ENCODE measurements at places on chromosomes 4 and X.
A peak's percentile ranks its signal among the peaks of the same experiment; 100 is the strongest.

DNA sequence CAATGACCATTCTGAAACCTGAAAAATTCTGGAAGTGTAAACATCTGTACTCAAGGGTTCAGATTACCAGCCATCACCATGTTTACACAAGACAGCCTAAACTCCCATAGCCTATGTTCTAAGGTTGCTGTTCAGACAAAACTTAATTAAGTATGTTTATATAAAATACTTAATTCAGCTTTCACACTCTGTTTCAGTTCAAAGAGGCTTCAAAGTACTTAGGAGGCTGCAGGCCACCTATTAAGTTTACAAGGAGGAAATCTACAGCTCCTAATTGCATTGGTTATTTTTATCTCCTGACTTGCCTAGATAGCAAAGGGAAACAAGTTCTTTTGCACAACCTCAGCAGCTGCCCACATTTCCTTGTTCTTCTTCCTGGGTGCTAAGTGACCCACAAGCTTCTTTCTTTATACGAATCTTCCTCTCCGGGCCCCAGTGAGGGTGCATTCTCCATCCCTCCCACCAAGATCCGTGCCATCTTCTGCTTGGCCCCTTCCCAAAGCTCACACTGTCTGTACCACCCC lies 2.0 kb downstream of the GAK start:
- no peak for DNase-seq

DNA sequence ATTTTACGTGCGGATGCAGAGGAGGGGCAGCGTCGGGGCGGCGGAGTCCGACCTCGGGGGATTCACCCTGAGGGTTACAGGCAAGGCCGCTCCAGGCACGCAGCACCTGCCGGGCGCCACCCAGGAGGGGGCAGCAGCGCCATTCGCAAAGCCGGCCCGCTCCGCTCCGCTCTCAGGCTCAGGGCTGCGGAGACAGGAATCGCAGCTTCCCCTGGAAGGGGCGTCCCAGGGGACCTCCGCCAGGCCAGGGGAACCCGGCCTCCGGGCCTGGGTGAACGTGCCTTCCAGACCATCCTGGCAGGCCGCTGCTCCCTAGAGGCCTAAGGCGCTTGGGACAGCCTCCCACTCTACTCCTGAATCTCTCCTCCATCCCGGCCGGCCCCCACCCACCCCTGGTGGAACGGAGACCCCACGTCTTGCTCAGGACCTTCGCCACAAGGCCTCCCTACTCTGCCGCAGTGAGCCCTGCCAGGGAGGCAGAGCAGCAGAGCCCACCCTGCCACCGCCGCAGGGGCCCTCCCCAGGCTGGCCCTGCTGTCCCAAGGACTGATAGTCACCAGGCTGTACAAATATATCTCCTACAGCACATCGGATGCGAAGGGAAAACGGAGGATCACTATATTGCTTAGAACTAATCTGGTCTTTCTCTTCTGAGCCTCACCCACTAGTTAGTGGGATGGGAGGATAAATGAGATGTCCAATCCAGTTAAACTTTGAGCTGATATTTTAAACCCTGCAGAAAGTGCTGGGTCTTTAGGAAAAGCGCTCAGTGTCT lies 115.0 kb downstream of the SMIM20 start:
- DNase-seq = peak; percentile 52

DNA sequence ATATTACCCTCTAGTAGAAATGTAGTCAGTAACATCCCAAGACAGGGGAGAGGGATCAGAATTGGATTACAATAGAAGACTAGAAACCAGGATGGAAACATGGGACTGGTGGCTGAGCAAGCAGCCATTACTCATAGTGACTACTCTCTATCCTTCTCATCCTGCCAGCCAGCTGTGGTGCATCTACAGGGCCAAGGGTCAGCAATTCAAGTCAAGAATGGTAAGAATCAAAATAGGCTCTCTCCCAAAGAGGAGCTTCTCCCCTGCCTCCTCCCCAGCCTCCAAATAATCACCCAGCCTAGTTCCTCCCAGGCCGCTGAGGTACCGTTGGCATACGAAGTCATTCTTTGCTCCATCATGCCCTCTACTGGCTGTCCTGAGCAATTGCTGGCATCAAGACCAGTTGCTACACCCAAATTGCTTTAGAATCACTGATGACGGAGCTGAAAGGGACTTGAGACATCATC lies 19.4 kb downstream of the AWAT2 start:
- DNase-seq = no peak

GRCh38 chr4:133000012-133000411 lies 149.1 kb upstream of the PCDH10 start:
- no peak for DNase-seq

DNA sequence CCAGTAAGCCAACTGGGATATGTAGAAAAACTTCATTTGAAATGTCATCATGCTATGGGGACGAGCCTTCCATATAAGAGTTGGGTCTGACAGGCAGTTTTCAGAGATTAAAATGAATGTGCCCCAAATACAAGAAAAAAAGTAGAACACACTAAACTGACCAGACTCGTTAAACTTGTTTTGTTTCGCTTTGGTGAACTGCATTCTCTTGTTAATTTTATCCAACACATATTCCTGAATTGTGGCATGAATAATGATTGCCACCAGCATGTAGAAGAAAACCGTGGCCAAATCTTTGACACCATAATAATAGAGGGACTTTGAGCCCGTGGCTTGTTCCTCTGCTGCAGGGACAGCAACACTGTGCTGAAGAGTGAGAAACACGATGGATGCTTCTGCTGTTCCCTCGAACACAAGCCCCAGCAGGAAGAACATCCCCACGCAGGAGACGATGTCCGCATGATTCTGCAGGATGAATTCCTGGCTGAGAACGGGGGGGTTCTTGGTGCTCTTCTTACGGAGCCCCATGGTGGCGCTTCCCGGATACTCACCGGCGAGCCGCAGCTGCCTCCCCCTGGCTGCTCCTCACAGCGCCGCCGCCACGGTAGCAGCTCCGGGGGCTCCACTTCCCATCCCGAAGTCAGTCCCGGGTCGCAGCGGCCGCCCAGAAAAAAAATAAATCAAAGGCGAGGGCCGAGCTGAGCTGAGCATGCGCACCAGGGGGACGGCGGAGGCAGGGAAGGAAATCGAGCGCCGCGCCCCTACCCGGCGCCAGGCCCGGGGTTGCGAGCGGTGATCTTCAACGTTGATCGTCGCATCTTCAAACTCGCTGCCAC lies at the start of gene TRAM1L1:
TSS of gene TRAM1L1 (minus strand) at position 711 of the 836 bp plus-strand sequence. CDS start at position 528, 183 bp downstream.
- no peak for DNase-seq

DNA sequence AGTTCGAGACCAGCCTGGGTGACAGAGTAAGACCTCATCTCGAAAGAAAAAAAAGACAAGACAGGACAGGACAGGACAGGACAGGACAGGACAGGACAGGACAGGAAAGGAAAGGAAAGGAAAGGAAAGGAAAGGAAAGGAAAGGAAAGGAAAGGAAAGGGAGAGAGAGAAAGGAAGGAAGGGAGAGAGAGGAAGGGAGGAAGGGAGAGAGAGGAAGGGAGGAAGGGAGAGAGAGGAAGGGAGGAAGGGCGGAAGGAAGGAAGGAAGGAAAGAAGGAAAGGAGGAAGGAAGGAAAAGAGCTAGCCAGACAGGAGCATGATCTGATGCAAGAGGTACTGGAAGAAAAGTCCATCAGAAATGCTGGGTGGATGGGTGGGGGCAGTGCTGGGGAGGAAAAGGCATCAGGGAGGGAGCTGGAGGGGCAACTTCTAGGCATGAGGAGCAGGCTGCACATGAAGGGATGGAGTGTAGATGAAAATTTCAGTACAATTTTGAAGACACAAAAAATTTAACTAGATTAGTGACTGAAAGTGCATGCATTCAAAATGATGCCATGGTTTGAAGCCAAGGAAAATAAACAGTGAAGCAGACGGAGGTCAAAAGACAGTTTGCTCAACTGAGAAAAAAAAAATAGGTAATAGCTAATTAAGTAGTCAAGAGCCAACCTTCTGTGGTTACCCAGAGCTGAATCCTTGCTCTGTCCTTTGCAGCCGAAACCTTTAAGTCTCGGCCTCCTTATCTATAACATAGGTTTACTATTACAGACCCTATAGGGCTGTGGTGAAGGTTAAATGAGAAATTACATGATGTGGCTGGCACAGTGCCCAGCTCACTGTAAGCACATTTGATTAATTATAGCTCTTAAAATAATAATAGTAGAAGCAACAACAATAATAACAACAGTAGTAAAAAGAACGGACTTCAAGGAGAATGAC lies 59.9 kb downstream of the ZNF827 start:
- no peak for DNase-seq

GRCh38 chr4:71765821-71766383 lies 18.0 kb downstream of the GC start:
- DNase-seq = no peak

DNA sequence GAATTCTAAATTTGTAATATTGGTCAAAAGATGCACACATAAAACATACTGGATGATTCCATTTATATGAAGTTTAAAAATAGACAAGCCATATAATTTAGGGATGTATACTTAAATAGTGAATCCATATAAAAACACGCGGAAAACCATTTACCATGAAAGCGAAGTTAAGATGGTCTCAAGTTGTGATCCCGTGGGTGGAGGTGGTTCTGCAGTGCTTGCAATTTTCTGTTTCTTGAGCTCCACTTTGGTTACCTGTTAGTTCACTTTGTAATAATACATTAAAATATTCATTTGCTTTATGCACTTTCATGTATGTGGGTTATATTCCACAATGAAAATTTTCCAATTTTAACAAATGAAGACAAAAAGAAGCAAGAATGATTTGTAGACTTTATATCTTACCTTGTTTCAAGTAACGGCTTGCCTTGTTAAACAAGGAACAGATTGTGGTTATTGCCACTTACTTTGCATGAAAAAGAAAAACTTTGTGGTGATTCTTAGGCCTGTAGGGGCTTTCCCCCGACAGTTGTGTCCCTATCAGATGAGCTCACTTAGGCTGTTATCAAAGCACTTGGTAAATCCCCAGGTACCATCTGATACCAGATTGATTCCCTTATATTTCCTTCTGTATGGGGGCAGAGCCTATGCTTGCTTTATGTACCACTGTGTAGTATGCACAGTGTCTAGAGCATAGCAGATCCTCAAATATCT lies 12.2 kb downstream of the UCP1 start:
- no peak for DNase-seq

DNA sequence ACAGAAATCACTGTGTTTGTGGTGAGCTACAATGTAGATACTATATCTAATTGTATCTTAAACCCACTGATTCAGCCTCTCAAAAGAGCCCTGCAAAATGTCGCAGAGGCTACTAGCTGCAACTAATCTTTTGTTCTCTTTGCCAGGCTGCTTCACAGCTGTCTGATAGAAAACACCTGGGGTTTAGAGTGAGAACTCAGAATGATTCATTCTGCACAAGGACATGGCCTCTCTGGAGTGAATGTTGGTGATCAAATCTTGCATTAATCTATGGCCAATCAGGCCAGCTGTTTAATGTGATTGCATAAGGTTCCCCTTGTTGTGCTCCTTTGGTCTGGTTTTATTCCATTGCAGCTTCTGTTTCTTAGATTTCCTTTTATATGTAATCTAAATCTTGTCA lies 100.3 kb downstream of the EMCN start:
- no peak for DNase-seq

DNA sequence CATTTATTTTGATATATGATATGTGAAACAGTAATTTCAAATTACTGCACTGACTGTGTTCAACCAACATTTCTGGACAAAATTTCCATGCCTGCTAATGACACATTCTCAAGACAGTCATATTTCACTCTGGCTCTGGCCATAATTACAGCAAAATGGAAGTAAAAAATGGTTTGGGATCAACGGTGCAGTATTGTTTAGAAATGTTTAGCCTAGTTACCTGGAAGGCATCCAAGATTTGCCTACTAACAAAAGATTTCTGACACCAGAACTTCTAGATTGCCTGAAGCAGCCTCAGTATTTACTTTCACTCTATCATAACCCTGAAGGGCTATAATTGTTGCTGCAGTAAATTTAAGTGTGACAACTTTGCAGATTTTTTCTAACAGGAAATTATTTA lies 416.3 kb downstream of the PCDH10 start:
- DNase-seq = no peak

- no peak for DNase-seq
These were observed 58.7 kb downstream of the METTL14 start for GRCh38 chr4:118743867-118744266.

DNA sequence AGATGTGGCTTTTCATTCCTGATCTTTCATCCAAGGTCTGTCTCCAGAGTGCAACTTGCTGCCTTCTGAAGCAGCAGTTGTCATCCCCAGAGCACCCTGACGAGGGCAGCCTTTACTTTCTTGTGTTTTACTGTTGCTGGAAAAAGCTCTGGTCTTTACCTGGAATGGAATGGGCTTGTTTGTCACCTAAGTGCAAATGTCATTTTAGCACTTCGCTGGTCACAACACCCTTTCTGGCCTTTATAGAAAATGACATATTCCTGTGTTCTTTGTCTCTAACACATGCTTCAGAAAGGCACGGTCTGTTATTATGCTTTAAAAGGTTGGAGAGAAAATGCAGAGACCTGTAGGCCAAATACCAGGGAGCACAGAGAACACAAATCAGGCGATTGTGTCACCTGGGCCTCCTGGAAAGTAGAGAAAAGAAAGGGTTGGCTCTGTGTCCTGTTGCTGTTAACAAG lies 332.7 kb upstream of the IGFBP7 start:
- no peak for DNase-seq

DNA sequence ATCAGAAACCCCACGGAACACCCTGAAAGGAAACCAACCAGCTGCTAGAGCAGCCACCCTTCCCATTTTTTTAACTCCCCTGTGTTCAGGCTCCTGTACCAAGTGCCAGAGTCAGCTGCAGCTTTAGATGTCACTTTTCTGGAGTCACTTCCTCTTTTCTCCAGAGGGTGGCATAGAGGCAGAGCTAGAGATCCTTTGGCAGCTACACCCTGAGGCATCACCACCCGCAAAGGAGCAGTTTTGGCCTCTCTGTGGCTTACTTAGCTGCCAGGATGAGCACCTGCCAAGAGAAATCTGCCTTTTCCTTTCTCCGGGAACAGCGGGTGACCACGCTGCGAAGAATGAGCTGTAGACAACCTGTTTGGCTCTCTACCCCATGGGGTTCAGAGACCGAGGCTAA lies 58.0 kb upstream of the CHRDL1 start:
- no peak for DNase-seq

- no peak for DNase-seq
These were observed 873.8 kb downstream of the GLUD2 start for GRCh38 chrX:121921258-121921657.

GRCh38 chr4:141971869-141972268 lies 335.5 kb downstream of the IL15 start:
- no peak for DNase-seq

DNA sequence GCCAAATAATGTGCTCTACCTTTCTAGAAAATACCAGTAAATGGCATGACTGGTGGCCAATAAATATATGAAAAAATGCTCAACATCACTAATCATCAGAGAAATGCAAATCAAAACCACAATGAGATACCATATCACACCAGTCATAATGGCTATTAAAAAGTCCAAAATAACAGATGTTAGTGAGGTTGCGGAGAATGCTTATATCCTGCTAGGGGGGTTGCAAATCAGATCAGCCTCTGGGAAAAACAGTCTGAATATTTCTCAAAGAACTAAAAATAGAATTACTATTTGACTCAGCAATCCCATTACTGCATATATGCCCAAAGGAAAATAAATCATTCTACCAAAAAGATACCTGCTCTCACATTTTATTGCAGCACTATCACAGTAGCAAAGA lies 115.1 kb downstream of the RASGEF1B start:
- no peak for DNase-seq

GRCh38 chr4:26450418-26450817 lies 39.9 kb downstream of the CCKAR start:
- no peak for DNase-seq
